ENCODE measurements at places on chromosomes 1 and 21.

DNA sequence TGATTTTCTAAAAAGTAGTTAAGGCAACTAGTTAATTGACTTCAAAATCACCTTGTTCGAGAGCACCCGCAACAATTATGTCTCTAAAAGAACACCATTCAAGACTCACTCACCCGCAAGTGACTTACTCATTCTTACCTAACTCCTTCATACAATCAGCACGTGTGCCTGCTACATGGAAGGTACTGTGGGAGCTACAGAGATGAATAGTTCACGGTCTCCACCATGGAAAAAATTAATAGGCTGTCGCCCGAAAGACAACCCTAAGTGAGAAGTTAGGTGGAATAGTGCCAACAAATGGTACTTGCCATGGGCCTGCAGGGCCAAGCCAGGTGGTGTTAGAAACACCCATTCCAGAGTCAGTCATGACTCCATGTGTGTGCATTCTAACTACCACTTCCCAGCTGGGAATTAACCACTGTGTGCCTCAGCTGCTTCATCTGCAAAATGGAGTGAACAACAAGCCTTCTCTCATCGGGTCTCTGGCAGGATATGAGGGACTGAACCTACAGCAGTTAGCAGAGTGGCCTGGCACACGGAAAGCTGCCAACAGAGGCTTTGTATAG is 7.1 kb downstream of the SSBP3 start:
- no peak for DNase-seq

DNA sequence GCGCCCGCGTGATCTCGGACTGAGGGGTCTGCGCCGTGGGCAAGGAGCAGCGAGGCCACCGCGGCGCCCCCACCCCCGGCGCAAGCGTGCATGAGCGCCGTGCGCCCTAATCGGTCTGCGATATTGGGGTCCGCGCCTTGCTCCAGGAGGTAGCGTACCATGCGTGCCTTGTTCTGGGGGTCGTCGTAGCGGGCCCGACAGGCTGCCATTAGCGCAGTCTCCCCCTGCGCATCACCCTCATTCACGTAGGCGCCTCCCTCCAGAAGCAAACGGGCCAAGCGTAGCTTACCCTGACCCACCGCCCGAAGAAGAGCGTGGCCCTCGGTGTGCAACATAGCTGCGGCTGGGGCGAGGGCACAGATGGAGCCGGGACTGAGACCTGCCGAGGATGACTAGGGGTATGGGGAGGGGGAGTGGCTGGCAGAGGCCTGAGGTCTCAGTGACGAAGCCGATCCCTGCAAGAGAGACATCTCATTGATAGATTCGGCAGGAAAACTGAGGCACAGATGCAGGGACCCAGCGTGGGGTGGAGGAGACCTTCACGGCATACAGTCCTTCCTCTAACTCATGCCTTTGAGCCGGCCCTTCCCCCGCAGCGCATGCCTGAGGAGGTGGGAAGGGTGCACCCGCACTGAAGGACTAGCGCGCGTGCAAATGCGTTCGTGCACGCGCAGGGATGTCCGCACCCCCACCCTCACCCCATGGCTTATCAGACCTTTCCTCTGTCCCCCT is 2.8 kb downstream of the ANKRD34A start:
- peak; percentile 49 for DNase-seq

GRCh38 chr1:39021426-39021825 is 4.7 kb upstream of the NDUFS5 start:
- DNase-seq: no peak

- DNase-seq: no peak
Observed at GRCh38 chr21:33844104-33844889, 71.3 kb downstream of the ATP5PO start.

- DNase-seq: no peak
Observed at GRCh38 chr1:115113766-115114165, 24.5 kb upstream of the TSPAN2 start.

DNA sequence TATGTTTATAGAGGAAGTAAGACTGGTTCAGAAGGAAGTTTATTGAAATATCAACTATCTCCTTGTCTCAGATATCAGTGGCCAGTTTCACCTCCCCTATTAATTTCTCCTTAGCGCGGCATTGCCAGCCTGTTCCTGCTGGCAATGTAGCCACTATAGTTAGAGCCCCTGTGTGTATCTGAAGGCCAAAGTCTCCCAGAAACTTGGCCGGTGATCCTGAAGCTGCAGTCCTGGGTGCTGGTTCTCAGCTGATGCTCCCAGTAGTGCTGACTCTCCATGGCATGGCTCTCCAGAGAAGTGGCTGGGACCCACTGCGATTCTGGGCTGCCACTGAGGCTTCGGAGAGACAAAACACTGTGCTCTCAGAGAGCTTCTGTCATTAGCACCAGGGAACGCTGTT is 59.9 kb downstream of the TNN start:
- DNase-seq: no peak

DNA sequence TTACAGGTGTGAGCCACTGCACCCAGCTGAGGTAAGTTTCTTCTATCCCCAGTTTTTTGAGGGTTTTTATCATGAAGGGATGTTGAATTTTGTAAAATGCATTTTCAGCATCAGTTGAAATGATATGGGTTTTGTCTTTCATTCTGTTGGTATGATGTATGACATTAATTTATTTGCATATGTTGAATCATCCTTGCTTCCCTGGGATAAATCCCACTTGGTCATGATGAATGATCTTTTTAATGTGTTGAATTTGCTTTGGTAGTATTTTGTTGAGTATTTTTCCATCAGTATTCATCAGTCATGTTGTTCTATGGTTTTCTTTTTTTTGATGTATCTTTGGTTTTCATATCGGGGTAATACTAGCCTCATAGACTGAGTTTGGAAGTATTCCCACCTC is 141.0 kb downstream of the RPS6KC1 start:
- no peak for DNase-seq

DNA sequence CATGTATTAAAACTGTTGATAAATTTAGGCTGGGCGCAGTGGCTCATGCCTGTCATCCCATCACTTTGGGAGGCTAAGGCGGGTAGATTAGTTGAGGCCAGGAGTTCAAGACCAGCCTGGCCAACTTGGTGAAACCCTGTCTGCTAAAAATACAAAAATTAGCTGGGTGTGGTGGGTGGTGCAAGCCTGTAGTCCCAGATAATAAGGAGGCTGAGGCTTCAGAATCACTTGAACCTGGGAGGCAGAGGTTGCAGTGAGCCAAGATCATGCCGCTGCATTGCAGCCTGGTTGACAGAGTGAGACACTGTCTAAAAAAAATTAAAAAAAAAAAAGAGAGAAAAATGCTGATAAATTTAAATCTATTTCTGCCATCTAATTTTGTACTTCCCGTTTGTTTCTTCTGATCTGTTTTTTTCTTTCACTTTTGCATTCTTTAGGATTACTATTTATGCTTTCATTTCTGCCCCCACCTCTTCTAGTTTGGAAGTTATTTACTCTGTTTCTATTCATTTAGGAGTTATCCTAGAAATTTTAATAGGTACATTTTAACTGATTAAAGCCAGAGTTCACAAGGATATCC is 3.2 kb upstream of the DENND1B start:
- DNase-seq: no peak

- no peak for DNase-seq
Observed at GRCh38 chr1:106366627-106367319, 689.7 kb upstream of the PRMT6 start.

DNA sequence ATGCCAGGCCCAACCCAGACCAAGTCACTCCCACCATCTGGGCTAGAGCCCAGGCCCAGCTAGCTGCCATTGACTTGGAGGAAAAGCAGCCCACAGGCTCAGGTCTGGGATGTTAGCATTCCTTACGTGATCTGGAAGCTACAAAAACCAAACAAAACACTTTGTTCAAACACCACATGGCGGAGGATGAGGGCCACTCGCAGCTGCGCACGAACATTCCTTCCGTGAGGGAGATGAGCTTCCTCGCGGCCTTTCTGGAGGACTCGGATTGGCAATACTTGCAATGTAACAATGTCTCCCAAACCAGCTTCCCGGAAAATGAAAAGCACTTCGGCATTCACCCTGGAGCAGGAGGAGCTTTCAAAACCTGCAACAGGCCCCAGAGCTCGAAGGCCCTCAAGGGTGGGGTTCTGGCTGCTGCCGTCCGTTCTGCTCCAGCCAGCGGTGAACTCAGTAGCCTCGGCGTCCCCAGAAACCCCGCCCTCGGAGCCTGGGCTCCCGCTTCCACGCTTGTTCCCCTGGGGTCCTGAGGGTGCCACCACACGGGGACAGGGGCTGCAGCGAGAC is 40.5 kb downstream of the COL6A1 start:
- DNase-seq: peak; percentile 67

GRCh38 chr1:202201266-202201665 is 7.7 kb downstream of the LGR6 start:
- DNase-seq: no peak

DNA sequence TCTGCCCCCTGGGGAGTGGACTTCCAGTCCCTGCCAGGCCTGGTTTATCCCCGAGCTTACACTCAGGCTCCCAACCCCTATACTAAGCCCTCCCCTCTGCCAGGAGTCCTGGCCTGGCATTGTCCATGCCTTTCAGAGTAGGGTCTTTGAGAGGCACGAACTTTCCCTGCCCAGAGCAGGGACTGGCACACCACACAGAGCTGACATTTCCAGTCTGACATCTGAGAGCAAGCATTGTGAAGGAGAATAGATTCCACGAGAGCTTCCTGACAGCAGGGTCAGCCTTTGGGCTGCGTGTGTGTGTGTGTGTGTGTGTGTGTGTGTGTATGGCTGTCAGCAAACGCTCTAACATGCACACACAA is 59.5 kb upstream of the LAPTM5 start:
- no peak for DNase-seq

DNA sequence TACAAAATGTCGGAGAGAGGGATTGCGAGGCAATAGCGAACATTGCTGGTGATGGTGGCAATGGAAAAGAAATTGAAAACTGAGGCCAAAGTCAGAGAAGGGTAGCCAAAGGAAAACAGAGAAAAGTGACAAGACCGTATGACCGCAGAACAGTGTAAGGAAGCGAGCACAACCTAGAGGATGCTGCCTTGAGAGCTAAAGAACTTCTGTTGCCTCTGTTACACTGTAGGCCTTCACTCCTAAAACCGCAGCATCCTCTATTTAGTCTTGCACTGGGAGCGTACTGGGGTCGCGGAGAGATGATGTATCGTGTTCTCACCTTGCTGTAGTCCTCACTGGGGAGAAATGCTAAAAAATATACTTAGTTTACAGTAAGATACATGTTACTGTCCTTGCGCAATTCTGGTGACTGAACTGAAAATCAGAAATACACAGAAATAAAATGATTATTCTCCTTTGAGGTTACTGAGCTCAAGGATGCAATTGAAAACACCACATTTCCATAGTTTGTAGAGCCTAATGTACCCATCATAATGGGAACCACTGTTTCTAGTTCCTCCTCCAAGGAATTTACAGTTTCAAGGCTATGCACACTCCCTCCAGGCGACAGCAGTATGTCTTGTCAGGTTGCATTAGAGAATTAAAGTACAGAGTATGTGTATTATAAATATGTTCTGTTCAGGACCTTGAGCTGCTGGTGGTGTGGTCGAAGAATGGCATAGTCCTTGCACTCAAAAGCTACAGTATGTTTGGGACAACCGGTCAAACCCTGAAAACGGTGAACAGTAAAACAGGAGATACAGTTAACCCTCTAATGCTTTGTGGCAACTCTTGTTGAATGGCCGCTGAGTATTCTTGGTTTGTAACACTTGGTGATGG is 1.3 kb downstream of the NEK7 start:
- no peak for DNase-seq

DNA sequence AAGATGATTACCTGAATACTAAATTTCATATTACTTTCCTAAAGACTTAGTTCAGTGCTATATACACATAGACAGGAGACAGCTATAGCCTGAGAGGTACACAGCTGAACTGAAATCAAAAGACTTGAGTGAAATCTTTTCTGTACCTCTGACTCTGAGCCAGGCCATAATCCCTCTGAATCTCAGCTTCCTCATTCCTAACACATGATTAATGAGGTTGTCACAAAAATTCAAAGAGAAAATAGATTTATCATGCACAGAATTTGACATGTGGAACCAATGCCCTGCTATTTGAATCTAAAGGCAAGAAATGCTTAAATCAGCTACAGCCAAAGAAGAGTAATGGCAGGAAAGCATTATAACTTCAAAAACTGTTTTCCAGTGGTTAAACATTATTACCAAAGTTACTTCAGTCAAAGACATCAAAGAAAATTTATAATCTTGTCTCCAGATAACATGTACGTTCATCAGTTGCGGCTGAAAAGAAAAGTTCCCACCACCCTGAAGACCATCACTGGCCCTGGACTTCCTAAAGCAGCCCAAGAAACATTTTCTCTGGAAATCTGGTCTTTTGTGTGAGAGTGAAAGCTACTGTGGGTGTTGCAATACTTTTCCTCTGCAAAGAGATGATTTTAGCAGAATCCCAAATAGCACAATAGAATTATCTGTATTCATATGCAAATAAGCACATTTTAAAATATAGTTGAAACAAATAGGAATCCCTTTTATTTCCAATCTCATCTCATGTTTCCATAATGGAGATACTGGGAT is 13.8 kb upstream of the ATP1A1 start:
- no peak for DNase-seq

DNA sequence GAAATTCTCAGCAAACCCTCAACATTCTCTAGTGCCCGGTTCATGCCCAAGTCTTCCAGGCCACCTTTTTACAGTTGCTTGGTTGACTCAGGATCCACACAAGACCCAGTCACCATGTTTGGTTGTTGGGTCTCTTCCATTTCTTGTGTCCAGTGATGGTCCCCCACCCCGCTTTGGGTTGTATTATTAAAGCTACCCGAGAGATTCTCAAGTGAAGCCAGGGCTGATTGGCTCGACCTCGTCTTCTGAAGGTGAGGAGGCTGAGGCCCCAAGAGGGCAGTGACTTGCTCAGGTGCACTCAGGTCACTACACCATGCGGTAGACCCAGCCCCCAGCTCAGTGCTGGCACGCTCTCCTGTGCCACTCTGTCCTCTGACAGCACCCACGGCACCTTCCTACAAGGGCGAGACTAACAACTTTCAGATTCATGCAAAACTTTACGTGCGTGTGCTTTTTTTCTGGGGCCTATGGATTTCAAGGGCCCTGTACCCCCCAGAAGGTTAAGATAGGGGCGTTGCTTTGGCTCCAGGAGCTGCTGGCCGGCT is 50.3 kb downstream of the CAPN9 start:
- DNase-seq: no peak

DNA sequence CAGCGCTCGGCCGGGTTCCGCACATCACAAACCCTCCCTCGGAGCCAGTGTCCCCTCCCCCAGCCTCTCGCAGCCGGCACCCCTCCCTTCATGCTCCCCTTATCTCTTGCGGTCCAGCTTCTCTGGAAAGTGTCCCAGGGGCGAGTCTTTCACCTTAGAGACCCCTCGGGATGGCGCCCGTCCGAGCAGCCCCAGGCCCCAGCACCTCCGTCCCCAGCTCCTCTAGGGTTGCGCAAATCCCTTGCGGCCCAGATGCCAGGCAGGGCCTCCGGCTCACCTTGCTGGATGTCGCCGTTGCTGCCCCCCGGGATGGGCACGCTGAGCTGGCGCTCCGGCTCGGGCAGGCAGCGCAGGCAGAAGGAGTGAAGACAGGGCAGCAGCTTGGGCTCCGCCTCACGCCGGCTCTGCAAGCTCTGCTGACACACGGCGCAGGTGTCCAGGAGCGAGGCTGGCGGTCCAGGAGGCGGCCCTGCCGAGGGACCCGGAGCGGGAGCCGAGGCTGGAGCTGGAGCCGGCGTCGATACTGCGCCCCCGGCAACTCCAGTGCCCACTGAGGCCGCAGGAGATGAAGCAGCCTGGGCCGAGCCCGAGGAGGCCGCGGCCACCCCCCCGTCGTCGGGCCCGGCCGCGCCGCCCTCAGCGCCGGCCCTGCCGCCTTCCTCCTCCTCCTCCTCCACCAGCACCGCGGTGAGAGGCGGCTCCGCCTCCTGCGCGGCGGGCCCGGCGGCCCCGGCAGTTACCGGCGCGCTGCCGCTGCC is 550 bp downstream of the TRIM33 start:
- peak; percentile 72 for DNase-seq
